ENCODE measurements at places on chromosomes 7 and 10. TPM values are rescaled to one million over a fixed set of nuclear protein-coding genes. Genes with fewer than 3 reads are reported as not detected.
A peak's percentile ranks its signal among the peaks of the same experiment; 100 is the strongest.

DNA sequence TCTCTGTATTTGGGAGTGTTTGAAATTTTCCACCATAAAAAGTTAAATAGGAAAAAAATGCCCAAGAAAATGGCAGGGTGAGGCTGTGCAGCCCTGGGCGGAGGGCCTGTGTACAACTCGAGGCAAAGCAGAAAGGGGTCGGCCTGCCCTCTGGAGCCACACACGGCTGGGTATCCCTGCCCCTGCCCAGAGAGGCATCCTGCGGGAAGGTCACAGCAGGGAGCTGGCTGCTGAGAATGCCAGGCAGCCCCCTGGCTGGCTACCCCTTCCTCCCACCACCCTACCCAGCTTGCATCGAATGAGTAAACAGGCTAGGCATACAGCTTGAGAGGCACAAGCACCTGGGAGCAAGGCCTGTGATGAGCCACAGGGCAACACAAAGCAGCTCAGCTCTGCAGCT, 46.1 kb downstream of the CAMK2B start:
- H3K36me3 ChIP-seq = no peaks in the 10 kb centered on the region
- peak; percentile 35 for DNase-seq
- no peak overlapping the region for H3K27ac ChIP-seq
- H3K4me1 ChIP-seq = peaks cover 20% of the 10 kb centered on the region
- peaks cover 5% of the 10 kb centered on the region for H3K27me3 ChIP-seq
- H3K4me3 ChIP-seq = no peak overlapping the region

GRCh38 chr10:116451711-116452337, 24.2 kb downstream of the PNLIPRP3 start:
- no peaks in the 10 kb centered on the region for H3K4me1 ChIP-seq
- H3K27me3 ChIP-seq = no peaks in the 10 kb centered on the region
- no peak overlapping the region for H3K27ac ChIP-seq
- no peak for DNase-seq

DNA sequence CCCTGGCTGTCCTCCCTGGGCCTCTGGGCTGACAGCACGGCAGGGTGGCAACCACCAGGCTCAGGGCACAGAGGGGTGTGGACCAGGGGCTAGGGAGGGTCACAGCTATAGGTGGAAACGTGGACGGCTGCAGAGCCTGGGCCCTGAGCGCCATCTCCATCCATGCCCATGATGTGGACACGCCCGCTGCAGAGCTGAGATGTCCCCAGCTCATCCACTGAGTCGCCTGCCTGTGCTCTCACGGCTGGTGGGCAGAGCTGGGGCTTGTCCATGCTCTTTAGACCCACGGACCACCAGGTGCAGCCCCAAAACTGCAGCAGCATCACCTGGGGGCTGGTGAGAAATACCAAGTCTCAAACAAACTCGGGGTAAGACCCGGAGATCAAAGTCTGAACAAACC, 16.1 kb downstream of the TECPR1 start:
- H3K4me1 ChIP-seq = no peaks in the 10 kb centered on the region
- no peak overlapping the region for H3K4me3 ChIP-seq
- no peaks in the 10 kb centered on the region for H3K27me3 ChIP-seq
- no peaks in the 10 kb centered on the region for H3K36me3 ChIP-seq

DNA sequence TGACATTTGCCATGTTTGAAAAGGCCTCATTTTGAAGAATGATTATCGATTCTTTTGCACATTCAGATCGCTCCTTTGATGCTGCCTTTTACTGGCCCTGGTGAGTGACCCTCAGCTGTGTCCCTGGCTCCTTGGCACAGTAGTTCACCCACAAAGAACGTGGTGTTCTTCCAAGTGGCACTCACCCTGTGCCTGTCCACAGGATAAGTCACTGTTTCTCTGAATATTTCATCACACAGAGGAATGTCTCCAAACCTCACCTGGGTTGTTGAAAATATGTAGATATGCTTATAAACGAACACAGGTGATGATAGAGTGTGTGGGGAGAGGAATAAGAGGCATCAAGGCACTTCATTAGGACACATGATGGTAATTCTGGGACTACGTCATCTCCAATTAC, 810.7 kb downstream of the CCSER2 start:
- no peak overlapping the region for H3K4me3 ChIP-seq
- H3K27me3 ChIP-seq = no peaks in the 10 kb centered on the region
- H3K36me3 ChIP-seq = no peaks in the 10 kb centered on the region
- H3K27ac ChIP-seq = no peak overlapping the region

DNA sequence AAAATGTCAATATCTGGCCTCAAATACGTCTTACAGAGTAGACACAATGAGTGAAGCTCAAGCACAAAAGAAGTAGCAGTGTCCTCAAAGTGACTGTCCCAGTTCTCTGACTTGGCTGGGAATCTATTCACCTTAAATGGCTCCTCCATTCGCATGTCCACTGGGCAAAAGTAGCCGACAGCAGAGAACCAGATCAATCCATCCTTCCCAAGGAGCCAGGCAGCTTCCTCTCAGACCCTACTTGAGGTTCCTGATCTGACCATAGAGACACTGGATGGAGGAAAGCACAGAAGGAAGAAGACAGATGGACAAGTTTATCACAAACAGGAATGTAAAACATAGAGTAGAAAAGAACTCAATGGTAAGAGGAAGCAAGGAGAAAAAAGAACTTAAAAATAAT, 53.5 kb downstream of the CDK6 start:
- DNase-seq = no peak
- no peaks in the 10 kb centered on the region for H3K27me3 ChIP-seq
- H3K27ac ChIP-seq = no peak overlapping the region
- peaks cover 23% of the 10 kb centered on the region for H3K4me1 ChIP-seq
- H3K36me3 ChIP-seq = no peaks in the 10 kb centered on the region

DNA sequence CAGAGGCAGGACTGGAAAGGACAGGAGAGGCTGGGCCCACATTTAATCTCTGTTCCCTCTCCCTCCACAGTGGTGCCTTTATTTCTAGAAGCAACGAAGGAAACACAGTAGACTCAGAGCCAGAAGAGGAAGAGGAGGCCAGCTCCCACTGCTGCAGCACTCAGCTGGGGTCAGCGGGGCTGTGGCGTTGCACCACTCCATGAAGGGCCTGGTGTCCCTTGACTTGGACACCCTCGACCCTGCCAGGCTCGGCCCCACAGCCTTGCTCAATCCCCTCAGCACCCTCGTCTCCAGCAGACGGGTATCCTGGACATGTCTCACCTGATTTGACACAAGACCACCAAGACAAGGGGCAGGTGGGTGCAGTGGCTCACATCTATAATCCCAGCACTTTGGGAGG, 38.8 kb downstream of the PRKAG2 start:
- H3K27me3 ChIP-seq = peaks cover 19% of the 10 kb centered on the region
- no peak for DNase-seq

- H3K36me3 ChIP-seq = no peaks in the 10 kb centered on the region
- peaks cover 12% of the 10 kb centered on the region for H3K4me1 ChIP-seq
- H3K4me3 ChIP-seq = no peak overlapping the region
- H3K27me3 ChIP-seq = no peaks in the 10 kb centered on the region
These were observed 145.6 kb downstream of the ADAM12 start for GRCh38 chr10:126242397-126243260.

DNA sequence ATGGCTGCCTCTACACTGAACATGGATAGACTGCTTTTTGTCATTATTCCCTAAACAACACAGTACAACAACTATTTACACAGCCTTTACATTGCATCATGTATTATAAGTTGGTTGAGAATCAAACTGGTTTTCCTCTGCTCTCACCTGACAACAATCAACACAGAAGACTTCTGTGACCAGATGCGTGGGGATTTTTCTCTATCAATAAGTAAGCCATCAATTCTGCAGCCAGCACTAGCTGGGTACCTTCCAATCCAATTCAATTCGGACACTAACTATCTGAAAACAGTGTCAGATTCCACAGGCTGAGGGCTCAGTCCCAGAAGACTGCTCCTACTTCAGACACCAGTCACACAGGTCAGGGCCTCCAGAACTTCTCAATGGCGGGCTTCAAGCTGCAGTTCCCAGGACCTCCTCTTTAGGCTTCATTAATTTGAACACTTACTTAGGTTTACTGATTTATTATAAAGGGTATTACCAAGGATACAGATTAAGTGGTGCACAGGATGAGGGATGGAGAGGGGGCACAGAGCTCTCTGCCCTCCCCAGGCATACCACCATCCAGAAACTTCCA, 36.4 kb upstream of the ASL start:
- H3K4me1 ChIP-seq = no peaks in the 10 kb centered on the region
- H3K27ac ChIP-seq = no peak overlapping the region
- H3K4me3 ChIP-seq = no peak overlapping the region
- peaks cover 14% of the 10 kb centered on the region for H3K27me3 ChIP-seq
- H3K36me3 ChIP-seq = no peaks in the 10 kb centered on the region

DNA sequence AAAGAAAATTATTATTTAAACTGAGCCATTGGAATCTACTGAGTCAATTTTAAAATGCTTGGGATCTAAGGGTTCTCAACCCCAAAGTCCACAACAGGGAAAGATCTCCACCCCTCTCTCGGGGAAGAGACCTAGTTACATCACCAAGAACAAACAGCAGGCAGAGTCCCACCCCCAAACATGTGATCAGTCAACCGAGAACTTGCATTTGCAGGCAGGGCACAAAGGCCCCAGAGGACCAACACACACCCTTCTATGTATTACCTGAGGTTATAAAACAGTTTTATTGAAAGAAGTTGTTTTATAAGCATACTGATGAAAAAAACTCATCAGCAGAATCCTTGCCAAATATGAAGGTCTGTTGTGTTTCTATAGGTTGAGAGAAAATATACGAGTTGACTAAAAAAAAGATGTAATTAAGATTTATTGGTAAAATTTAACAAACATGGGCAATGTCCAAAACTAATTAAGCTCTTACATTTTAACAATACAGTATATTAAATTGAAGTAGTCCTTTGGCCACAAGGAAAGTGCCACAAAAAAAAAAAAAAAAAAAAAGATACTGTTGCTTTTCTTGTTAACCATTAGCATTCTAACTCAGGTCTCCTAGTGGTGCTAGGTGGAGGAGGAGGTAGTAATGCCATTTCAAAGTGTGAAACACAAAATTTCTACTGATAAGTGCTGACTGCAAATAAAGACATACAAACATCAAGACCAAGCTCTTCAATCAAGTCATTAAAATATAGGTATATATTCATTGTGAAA, 975 bp upstream of the USP54 start:
- peak; percentile 57 for DNase-seq
- no peaks in the 10 kb centered on the region for H3K36me3 ChIP-seq
- H3K27me3 ChIP-seq = no peaks in the 10 kb centered on the region
- peaks cover 41% of the 10 kb centered on the region for H3K4me1 ChIP-seq

DNA sequence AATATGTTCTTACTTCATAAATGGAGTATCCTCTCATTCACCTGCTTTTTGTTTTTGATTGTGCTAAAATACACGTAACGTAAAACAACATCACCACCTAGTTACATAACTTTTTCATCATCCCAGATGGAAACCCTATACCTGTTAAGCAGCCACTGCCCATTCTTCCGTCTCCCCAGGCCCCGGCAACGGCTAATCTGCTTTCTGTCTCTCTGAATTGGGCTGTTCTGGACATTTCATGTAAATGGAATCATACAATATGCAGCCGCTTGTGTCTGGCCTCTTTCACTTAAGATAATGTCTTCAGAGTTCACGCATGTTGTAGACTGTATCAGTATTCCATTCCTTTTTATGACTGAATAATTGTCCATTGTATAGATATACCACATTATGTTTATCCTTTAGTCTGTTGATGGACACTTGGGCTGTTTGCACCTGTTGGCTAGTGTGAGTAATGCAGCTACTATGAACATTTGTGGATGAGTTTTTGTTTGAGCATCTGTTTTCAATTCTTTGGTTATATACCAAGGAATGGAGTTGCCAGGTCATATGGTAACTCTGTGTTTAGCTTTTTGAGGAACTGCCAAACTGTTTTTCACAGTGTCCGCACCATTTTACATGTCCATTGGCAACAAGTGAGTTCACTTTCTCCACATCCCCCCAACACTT, 14.1 kb upstream of the SUN1 start:
- no peak for DNase-seq
- H3K4me1 ChIP-seq = peaks cover 14% of the 10 kb centered on the region
- H3K4me3 ChIP-seq = peak overlapping the region; percentile 82
- no peaks in the 10 kb centered on the region for H3K27me3 ChIP-seq

GRCh38 chr10:96494694-96495093, 19.0 kb downstream of the TLL2 start:
- no peak for DNase-seq
- H3K27me3 ChIP-seq = no peaks in the 10 kb centered on the region
- no peak overlapping the region for H3K27ac ChIP-seq
- H3K36me3 ChIP-seq = no peaks in the 10 kb centered on the region

DNA sequence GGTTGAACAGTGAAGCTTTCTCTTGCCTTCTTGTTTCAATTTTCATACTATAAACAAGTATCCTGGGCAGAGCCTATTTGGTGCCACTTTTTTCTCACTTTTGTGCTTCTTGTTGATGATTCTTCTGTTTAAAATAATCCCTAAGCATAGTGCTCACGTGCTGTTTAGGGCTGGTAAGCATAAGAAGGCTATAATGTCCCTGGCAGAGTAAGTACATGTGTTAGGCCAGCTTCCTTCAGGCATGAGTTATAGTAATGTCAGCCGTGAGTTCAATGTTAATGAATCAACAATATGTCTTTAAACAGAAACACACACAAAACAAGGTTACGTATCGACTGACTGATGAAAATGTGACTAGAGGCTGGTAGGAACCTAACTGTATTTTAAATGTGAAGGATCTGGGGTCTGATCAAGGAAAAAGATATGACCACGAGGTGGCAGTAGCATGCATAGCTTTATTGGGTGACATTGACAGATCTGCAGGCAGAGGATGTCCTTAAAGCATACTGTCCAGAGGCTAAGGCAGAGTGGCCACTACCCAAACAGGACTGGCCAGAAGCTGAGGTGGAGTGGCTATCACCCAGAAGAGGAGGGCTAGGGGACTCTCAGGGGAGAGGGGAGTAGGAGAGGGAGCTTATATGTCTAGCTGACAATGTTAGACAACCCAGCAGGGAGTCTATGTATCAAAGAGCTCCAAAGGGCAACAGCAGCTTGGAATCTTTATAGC, 113.7 kb downstream of the BRAF start:
- H3K4me3 ChIP-seq = no peak overlapping the region
- peak; percentile 77 for DNase-seq
- H3K36me3 ChIP-seq = no peaks in the 10 kb centered on the region
- no peaks in the 10 kb centered on the region for H3K4me1 ChIP-seq
- H3K27ac ChIP-seq = no peak overlapping the region

DNA sequence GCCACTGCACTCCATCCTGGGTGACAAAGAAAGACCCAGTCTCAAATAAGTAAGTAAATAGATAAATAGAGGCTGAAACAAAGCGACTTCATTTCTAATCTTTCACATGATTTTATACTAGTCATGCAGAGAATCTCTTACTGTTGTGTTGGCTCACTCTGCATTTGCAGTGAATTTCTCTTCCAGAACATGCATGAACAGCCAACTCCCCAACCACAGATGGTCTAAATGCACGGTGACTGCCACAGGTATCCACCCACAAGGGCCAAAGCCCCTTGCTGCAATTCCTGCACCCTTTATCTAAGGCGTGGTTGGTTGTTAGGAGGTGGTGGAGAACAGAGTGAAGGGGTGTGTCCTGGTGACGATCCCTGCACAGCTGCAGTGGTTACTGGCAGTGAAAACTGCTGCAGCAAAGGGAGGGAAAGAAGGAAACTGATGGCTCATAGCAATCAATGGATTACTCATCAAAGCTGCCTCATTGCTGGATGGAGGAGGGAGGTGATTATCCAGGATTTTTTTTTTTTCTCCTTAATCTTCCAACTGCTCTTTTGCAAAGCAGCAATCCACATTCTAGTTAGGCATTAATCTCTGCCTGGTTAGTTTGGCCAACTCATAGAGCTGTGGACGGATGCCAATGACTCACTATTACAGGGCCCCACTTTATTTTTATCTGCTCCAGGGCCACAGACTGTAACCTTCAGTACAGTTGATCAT, 50.6 kb downstream of the PRTFDC1 start:
- H3K27ac ChIP-seq = no peak overlapping the region
- H3K36me3 ChIP-seq = no peaks in the 10 kb centered on the region
- H3K27me3 ChIP-seq = no peaks in the 10 kb centered on the region

Gene BLVRA
- 24.6 TPM for total RNA-seq

Gene STK31
- total RNA-seq = 0.93 TPM

Gene UCN3
- not detected for total RNA-seq

Gene LRGUK
- 1.4 TPM for total RNA-seq

Gene PNLIP
- total RNA-seq = not detected

Gene INA
- 9.7 TPM for total RNA-seq

Gene LLCFC1
- not detected for total RNA-seq
